ENCODE measurements at places on chromosomes 6 and 20.

DNA sequence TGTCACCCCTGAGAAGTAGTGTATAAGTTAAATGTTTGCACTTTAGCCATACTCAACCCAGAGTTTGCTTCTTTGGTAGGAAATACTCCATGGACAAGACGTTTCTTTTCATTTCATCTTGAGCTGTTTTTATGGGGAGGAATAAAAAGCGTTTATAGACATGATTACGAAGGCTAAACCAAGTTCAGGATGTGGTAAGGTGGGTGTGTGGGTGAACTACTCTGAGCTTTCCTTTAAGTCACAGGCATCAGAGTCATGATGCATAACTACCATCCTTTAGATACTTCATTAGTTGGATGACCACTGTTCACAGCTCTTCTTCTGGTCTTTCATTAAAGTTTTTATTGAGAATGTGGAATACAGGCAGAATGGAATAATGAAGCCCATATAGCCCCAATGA lies 48.9 kb downstream of the EBF4 start:
- no peak for DNase-seq

DNA sequence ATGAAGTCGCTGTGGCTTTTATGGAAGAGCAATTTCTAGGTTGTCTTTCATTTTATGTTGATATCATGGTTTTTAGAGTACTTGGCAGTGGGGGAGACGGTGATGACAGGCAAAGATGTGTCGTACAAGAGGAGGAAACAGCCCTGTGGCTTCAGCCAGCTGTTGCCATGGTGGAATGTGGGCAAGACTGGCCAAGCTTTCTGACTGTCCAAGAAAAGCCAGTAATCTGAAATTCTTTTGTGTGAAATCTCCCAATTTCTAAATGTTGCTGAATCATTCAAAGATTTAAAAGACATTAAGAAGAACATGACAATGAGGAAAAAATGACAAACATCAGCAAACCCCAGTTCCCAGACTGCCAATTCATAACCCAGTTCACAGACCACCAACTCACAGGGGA lies 23.1 kb downstream of the PFDN4 start:
- no peak for DNase-seq

DNA sequence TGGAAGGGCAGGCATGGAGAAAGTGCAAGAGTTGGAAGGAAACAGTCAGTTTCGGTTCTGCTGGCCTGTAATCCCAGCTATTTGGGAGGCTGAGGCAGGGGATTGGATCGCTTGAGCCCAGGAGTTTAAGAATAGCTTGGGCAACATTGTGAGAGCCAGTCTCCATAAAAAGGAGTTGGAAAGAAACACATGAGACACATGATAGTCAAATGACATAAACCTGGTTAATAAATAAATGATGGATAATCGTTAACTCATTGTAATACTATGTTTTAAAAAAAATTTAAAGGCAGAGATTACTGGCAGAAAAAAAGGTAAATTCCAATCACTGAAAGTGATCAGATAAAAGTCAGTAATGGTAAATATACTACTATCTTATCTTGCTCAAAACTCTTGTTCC lies 37.2 kb upstream of the PHACTR1 start:
- no peak for DNase-seq

DNA sequence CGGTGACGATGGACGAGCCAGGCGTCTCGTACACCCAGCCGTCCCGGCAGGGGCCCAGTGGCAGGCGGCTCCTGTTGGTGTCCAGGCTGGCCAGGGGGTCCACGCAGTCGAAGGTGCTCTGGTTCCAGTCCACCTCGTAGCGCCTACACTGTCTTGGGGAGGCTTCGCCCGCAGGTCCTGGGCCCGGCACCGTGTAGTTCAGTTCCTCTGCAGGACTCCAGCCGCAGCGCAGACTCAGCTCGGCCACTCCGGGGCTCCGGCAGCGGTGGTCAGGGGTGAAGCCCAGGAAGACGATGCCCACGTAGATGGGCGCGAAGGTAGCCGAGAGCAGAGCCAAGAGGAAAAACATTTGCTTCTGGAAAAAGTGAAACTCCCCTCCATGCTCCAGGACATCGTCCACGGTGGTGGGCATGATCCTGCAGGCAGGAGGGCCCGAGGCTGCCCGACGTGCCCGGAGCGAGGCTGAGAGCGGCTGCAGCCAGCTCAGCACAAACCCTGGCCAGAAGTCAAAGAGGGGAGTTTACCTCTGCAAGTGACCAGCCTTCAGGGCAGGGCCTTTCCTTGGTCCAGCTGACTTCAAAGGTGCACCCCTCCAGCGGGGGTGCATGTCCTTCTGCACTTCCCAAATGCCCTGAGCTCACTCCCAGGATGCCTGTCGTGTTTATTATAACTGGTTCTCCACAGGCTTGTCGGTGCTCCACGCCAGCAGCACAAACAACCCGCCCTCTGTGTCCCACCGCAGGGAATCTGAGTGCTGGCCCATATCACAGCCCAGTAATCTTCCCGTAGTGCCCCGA lies at the start of gene SLC22A2:
Gene SLC22A2, minus strand, starts transcription at position 476 of the 797 bp plus-strand sequence. Its CDS starts 64 bp downstream, at position 412.
- DNase-seq: no peak

DNA sequence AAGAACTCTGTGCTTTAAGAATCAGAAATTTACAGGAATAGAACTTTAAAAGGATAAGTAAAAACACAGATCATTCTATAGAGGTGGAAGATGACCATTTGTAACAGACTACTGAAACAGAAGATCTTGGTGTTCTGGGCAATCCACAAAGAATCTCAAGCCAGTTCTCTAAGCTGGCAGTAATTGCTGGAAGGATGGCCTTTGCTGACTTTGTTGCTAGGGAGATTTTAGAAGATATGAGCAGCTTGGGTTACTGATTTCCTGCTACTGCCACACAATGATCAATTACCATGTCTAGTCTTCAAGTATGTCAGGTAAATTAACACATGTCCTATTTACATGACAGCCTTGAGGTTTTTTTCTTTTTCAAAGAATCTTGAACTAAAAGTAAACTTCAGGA lies 31.1 kb downstream of the SNAP91 start:
- no peak for DNase-seq

GRCh38 chr6:44407951-44408670 lies 20.6 kb downstream of the CDC5L start:
- DNase-seq: no peak

- peak; percentile 94 for DNase-seq
Observed at GRCh38 chr6:111625461-111626391, 20.0 kb upstream of the TRAF3IP2 start.

GRCh38 chr20:63748934-63749270 lies 9.3 kb downstream of the SLC2A4RG start:
- no peak for DNase-seq

DNA sequence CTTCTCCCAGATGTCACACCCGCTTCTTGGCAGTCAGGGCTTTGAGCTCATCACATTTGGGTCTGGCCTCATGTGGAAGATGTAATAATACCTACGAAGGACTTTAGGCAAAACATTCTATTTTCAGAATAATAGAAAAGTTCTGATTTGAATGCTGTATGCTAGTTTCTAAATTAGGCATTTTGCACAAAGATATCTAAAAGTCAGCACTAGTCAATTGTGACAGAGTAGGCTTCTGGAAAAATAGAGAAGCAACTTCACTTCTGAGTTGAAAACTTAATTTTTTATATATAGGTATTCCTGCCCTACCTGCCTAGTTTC lies 38.3 kb upstream of the CD2AP start:
- no peak for DNase-seq

DNA sequence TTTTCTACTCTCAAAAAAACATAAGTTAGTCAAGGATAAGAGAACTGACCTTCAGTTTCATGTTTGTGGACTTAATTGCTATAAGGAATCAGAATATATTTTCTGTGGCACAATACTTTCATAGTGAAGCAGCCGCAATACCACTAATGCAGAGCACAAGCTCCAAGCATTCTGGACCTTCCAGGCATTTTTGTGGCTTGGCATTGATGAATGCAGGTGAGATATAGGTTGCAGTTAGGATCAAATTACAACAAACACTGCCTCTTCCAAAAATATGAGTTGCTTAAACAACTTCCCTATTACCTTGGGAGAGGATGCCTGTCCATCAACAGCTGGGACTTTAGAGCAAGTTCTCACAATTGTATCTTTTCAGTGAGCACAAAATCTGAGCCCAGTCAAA lies 162.8 kb upstream of the RSPO3 start:
- DNase-seq: no peak

DNA sequence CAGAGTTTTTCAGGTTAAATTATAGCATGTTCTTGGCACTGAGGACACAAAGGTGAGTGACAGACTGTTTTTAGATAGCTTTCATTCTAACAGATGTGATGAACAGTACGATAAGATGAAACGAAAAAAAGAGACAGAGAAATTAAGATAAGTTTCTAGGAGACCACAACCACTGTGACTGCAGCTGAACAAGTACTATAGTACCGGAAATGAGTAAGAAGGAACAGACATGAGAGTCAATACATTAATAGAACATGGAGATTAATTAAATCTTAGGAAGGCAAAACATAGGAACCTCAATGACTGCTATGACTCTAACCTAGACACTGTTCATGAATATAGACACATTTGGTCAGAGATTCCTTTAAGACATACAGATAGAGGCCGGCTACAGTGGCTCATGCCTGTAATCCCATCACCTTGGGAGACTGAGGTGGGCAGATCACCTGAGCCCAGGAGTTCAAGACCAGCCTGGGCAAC lies 40.2 kb downstream of the HBS1L start:
- no peak for DNase-seq

GRCh38 chr6:157669747-157670216 lies 153.3 kb upstream of the SNX9 start:
- peak; percentile 66 for DNase-seq

- no peak for DNase-seq
Observed at GRCh38 chr20:59672576-59672975, 68.2 kb downstream of the PHACTR3 start.

- no peak for DNase-seq
Observed at GRCh38 chr6:46407776-46408530, 83.3 kb downstream of the RCAN2 start.

DNA sequence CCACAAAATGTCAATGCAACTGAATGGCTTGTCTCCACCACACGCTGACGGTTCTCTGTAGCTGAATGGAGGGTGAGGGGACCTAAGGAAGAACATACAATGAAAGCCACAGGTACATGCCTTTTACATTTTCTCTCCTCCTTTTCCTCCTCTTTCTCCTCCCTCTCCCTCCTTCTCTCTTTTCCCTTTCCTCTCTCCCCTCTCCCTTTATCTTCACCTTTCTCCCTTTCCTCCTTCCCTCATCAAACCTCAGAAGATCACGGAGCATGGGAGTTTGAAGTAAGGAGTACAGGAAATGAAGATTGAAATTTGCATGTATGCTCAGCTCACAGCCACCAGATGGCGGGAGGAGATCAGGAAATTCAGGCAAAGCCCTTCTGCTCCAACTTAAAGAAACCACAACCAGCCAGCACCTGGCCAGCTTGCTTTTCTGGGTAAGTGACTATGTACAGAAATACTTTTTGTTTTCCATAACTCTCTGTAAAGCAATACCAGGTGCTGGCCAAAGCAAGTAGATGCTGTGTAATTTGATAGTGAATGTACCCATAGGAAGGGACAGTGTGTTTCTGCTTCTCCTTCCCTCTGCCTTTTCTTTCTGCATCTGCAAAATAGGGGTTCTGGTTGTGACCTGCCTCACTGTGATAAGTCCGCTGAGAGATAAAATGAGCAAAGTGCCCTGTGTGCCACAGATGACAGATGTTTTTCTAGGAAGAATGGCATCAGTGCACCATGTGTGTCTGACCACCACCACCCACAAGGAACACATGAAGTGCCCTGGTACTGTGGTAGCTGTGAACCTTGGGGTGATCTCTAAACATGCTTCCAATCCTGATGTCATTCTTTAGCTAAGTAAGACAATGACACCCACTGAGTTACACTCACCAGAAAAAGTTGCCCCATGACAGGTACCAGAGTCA lies 18.6 kb upstream of the FOXO3 start:
- DNase-seq: peak; percentile 74

- DNase-seq: no peak
Observed at GRCh38 chr6:151357758-151358436, 33.5 kb downstream of the ZBTB2 start.

GRCh38 chr6:8157839-8158238 lies 55.5 kb upstream of the EEF1E1 start:
- no peak for DNase-seq

GRCh38 chr6:74357321-74357720 lies 661.3 kb downstream of the CD109 start:
- DNase-seq: peak; percentile 39

DNA sequence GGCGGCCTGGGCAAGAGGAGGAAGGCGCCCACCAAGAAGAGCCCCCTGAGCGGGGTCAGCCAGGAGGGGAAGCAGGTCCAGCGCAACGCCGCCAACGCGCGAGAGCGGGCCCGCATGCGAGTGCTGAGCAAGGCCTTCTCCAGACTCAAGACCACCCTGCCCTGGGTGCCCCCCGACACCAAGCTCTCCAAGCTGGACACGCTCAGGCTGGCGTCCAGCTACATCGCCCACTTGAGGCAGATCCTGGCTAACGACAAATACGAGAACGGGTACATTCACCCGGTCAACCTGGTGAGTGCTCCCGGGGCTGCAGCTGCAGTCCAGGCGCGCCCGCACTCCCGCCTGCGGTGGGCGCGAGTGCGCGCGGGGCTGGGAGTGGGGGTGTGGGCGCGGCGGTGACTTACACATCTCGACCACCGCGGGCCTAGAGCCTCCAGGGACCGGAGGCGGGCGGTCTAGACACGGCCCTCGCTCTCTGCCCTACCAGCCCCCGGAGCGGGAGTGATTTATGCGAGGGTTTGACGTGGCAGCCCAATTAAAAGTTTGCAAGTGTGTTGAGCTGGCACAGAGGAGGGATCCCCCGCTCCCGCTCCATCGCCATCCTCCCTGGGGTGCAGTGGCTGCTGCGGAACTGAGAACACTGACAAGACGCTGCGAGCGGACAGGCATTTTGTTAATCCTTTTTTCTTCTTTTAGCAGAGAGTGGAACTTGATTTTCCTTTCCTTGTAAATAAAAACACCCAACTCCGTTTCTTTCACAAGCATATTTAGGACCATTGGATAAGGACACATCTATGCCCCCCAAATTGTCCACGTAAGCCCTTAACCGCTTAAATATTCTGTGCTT lies 867 bp downstream of the TCF21 start:
- DNase-seq: no peak

DNA sequence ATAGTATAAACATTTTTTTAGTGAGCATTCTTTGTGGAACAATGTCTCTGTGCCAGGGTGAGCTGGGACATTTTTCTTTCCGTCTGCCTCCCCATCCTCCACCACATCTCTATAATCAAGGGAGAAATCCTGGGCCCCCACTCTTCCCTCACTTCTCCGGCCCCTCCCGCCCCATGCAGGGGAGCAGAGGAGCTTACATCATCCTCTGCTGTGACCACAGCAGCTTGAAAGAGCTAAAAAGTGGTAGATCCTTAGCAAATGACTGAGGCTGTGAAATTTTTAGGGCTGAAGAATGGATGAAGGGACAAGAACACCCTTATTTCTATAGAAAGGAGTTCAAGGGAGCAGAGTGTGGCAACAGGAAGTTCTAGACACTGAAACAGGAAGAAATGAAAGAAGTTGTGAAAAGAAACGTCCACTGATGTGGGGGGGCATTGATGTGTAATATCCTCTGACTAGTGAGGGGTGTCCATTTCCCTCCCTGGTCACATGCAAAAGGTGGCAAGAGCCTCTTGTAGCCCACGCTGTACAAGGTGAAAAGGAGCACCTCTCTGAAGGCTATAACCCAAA lies 380.3 kb upstream of the JARID2 start:
- DNase-seq: peak; percentile 40

Measured in fibroblast of skin of right quadriceps (primary cell).